Stimulated activated CD8-positive, alpha-beta memory T cell treated with anti-CD3 and anti-CD28 coated beads, Interleukin-15, amount 100 ng/mL, for 4 hours (primary cell): ENCODE measurements at places on chromosomes 7 and 10.

DNA sequence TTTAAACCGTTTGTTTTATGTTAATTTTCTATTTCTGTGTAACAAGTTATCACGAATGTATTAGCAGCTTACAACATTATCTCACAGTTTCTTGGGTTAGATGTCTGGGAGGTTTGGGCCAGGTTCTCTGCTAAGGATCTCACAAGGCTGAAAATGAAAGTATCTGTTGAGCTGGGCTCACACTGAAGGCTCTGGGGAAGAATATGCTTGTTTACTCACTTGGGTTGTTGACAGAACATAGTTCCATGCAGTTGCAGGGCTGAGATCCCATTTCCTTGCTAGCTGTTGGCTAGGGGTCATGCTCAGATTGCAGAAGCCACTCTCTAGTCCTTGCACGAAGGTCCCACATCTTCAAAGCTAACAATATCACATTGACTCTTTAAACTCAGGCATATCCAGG, 266.6 kb upstream of the GNAI1 start:
- DNase-seq: no peak

DNA sequence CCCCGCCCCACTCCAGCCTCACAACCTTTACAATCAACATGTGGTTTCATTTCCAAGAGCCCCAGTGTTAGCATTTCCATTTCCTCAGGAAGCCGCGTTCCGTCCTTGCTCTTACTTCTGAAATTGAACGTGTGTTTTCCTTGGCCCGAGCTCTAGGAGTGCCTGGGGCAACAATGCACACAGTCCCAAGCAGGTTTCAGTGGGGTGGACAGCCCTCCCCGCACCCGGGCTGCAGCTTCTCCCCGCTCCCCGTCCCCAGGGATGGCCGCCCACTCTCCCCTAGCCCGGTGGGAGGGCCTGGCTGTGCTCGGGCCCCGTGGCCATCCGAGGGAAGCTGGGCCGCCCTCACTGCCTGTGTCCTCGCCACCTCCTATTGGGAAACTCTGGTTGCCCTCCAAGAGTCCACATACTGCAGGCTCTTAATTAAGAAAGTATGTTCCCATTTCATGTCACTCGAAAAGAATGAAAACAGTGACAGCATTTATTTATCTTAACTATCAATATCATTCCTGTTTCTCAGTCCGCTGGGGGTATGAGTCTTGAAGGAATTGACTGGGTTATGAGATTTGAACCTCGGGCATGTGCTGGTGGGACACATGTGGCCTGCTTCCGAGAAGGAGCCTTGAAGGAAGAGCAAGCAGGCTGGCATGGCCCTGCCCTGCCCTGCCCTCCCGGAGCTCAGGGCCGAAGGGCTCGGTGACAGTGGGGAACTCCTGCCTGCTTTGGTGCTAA, 163.8 kb downstream of the GRK5 start:
- no peak for DNase-seq

DNA sequence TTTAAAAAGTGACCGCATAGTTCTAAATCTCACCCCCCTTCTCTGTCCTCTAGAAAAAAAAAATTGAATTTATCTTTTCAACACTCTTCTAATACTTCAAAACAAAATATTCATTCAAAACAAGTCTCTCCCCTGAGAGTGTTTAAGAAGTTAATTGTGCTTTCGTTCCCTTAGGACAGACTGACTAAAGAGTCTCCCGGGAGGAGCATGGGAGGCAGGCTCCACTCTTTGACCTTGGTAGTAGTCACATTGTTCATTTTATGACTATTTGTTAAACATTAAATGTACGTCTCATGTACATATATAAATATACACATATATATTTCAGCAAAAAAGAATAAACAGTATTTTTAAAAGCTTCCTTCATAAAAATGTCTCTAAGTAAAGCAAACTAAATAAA, 35.3 kb upstream of the SPOCK2 start:
- DNase-seq: no peak

- DNase-seq: no peak
These were observed 31.8 kb downstream of the SMURF1 start for GRCh38 chr7:99112097-99112496.

DNA sequence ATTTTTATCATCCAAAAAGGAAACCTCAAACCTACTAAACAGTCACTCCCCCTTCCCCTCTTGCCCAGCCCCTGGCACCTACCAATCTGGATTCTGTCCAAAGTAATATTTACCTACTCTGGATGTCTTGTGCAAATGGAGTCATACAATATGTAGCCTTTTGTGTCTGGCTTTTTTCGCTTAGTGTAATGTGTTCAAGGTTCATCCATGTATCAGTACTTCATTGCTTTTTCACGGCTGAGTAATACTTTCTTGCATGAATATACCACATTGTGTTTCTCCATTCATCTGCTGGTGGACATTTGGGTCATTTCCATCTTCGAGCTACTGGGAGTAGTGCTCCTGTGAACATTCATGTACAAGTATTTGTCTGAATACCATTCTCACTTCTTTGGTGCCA, 113.6 kb downstream of the EEPD1 start:
- no peak for DNase-seq

DNA sequence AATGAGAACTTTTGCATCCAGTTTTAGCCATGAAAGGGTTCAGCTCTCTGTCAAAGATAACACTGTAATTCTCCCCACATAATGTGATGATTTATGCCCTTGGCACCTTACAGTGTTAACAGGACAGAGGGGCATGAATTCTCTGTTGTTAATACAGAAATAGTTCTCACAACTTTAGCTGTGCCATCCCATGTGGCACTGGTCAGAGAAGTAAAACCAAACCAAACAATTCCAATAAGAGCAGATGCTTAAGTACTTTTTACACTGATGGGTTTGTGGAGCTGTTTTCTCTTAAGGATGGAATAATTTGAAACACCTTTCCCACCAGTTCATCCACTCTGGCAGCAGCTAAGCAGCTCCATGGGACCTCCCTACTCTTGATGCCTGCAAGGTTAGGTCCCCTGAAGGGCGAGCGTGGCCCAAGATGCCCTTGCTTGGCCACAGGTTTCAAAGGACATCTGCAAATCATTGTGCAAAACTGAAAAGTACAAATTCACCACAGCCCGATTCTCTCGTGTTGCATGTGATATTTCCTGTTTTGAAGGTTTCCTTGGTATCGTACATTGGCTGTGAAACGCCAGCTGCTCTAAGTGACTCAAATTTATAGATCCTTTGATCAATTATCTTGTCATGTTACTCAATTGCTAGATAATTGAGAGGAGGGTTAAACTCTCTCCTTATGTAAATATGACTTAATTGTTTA, 82.5 kb upstream of the CREB5 start:
- DNase-seq: no peak

GRCh38 chr10:14648946-14649345, 125.8 kb downstream of the FAM107B start:
- no peak for DNase-seq

GRCh38 chr10:6151087-6151977, 51.4 kb upstream of the PFKFB3 start:
- no peak for DNase-seq

DNA sequence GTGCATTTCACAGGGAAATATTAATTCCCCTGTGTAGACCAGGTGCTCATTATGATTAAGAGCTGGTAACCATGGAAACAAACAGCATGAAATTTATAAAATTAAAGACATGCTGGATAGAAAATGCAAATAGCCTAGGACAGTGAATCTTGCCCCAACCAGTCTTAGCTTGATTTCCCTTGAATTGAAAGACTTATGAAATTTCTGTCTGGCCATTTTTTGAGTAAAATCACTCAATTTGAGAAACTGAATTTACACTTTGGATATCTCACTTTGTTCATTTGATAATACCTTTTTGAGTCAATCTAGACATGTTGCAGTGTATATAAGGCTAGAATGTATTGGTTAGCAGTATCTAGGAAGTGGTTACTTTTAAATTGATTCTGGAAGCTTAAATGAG, 4.4 kb upstream of the SMIM30 start:
- no peak for DNase-seq

GRCh38 chr7:69656890-69657289, 58.6 kb downstream of the AUTS2 start:
- no peak for DNase-seq

DNA sequence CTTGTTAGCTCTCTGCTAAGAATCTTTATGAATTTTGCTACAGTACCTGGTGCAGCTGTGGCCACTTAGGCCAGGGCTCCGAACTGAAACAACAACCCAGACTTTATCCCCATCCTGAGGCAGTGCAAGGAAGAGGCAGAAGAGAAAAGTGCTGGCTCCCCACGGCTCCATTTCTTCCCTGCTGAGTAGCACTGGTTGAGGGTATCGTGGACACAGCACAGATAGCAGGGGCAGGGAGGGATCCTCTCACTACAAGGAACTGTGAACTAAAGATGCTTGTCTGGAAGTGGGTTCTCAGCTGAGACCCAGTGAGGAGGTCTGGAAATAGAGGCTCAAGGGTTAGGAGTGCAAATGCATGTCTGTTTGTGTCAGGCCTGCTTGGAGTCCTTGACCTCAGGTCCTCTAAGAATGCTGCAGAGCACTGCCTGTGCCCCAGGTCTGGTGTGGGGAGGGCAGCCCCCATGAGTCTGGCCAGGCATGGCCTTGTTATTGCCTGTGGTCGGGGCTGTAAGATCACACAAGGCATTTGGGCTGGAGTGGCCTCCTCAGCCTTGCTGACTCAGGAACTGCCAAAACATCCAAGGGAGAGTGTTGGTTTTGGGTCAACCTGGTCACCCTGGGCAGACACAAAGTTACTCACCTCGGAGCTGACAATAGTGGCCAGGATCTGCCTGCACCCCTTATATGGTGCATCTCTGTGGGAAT, 58.1 kb downstream of the DMBT1 start:
- no peak for DNase-seq

GRCh38 chr7:134514106-134514505, 13.3 kb upstream of the AKR1B10 start:
- no peak for DNase-seq

GRCh38 chr10:37865957-37866803, 8.8 kb upstream of the ZNF248 start:
- DNase-seq: no peak

DNA sequence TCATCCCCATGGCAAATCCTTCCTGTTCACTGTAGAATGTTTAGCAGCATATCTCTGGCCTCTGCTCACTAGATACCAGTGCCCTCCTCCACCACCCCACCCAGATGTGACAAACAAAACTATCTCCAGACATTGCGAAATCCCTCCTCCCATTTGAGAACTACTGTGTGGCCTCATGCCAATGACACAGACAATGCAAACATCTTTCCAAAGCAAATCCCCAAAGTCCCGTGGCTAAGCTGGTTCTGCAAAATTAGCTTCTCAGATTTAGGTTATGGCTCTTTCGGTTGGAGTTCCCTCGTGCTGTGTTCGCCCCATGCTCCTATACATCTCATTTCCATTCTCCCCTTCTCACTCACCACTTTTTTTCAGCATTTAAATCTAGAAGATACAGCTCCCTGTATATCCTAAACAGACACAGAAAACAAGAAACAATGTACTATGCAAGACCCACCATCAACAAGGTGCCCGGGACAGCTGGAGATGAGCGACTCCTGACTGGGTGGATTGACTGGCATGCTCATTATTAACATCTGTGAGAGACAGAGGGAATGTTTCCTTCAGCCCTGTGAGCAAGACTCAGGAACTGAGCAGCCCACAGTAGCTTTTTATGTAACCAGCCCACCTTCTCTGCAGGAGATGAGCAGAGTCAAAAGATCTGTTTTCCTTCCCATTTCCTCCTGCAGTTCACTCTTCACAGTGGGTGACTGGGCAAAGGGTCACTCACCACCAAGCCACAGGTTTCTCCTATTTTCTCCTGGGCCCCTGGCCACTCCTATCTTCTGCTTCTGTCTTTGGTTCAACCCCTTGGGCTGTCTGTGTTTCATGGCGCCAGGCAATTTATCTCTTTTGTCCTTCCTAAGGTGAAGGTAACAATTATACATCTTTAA, 225.7 kb upstream of the AOAH start:
- no peak for DNase-seq

DNA sequence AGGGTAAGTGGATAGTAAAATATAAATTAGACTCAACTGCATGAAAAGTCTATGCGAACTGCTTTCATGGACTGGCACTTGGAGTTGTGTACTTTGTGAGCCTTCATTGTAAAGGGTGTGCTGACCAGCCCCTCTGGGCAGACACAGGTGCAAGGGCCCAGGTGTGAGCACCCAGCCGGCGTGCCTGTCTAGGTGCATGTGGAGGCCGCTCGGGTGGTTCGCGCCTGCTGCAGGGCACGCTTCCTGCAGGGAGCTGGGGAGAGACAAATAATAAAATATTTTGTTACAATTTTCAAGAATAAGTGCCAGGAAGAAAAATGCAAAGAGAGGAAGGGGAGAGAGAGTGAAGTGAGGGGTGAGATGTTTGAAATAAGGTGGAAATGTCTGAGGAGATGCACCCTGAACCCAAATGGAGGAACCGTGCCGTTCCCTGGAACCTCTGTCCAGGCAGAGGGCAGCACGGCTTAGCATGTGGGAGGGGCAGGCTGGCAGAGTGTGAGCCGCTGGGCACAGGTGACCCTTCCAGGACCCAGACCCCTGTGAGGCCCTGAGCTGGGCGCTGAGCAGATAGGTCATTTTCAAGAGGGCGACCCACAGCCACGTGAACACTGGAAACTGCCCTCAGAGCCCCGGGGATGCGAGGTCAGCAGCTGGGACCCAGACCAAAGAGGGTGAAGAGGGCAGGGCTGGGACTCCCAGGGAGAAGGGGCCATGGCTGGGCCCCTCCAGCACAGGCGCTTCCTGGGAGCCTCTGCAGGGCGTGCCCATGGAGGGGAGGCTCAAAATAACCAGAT, 28.7 kb downstream of the RNF32 start:
- no peak for DNase-seq

- peak; percentile 17 for DNase-seq
These were observed 41.8 kb downstream of the BLNK start for GRCh38 chr10:96229568-96230030.

GRCh38 chr7:2559283-2559950, 638 bp downstream of the IQCE start:
- DNase-seq: no peak

DNA sequence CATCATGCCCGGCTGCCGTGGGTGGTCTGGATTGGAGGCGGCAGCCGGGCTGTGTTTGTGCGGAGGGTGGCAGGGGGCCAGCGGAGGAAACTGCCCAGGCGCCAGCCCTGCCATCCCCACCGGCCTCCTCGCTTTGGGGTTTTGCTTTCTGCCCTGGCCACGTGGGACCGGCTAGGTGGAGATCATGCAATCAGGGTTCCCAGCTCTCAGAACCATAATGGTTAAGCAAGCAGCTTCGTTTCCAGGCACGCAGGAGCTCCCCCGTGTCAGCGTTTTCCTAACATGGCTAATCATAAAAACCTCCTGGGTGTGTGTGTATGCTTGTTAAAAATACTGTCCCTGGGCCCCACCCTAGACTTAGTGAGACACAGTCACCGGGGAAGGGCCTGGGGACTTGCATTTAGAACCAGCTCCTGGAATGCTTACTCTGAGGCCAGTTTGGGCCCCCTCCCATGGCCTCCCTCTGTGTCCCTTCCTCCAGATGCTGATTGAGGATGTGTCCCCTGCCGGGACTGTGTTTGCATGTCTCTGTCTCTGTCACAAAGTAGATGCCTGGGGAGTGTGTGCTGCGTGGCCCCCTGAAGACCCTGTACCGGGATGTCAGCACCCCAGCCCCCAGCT, 119.3 kb downstream of the CUX1 start:
- no peak for DNase-seq

GRCh38 chr7:15692501-15693020, 6.1 kb upstream of the MEOX2 start:
- DNase-seq: no peak
